ENCODE measurements at places on chromosomes 11 and 22.
A peak's percentile ranks its signal among the peaks of the same experiment; 100 is the strongest.

DNA sequence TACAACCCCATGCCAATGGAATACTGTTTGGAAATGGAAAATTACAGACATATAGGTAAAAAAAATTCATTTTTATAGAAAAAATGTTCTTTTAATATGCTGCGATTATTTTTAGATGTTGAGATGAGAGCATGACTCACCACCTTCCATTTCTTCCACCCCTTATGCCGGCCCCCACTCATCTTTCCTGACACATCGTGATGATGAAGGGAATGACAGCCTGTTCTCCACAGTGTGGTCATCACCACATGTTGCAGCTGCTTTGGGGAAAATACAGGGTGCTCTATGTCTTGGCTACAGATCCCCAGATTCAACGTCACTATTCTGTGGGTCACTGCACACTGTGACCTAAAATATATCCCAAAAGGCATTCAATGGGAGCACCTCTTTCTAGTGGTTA lies 916.2 kb downstream of the METTL15 start:
- DNase-seq, result no peak

DNA sequence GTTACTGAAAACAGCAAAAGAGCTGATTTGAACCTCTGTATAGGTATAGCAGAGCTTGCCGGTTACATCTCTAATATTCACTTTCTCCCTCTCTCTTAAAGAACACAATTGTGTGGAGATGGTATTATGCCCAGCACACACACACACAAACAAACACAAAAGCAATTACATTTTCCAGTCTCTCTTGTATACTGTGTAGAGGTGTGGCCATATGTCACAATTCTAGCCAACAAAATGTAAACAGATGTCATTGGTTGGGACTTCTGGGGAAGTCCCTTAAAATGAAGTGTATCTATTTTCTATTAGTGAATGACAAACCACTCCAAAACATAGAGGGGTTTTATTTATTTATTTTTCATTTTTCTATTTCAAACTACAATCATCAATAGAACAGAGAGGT lies 12.8 kb downstream of the KCTD14 start:
- DNase-seq, result no peak

- no peak for DNase-seq
These were observed 101.1 kb downstream of the HIPK3 start for GRCh38 chr11:33358150-33358831.

DNA sequence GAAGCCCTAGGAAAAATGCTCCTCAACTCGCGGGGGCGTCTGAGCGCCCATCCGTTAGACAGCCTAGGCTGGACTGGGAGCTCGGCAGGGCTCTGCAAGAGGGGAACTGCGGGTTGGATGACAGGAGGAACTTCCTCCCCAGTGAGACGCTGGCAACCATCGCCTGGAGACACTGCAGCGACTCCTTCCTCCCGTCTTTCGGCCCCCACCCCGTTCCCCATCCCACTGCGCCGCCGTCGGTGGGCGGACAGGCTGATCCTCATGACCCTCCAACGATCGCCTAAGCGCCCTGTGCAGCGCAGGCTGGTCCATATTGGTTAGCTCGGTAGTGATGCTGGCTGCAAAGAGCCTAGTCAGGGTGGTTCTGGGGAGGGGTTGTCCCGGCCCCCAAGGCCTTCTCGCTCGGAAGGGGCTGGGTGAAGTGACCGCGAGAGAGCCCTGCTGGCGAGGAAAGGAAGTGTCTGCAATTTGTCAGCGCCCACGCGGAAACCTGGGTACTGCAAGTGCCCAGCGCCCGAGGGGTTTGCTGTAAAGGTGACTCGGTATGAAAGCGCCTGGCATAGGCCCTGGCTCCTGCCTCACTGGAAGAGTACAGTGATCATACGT lies 638 bp downstream of the NRGN start:
- no peak for DNase-seq

- no peak for DNase-seq
These were observed 681.3 kb downstream of the NTM start for GRCh38 chr11:132051704-132052103.

DNA sequence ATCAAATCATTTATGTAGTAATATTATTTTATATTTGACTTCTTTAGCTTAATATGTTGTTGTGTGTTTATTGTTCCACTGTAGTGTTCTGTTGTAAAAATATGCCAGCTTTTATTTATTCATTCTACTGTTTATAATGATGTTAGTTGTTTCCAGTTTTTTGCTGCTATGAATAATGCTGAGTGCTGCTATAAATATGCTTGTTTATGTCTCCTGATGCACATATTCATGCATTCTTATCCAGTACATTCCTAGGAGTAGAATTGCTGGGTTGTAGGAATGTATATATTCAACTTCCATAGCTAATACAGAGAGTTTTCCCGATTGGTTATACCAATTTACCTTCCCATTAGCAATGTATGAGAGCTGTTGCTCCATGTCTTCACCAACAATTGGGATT lies 33.5 kb upstream of the RAB30 start:
- no peak for DNase-seq

- no peak for DNase-seq
These were observed 9.6 kb downstream of the TMEM258 start for GRCh38 chr11:61782841-61783240.

GRCh38 chr11:128482512-128483191 lies 104.7 kb downstream of the ETS1 start:
- DNase-seq, result no peak

DNA sequence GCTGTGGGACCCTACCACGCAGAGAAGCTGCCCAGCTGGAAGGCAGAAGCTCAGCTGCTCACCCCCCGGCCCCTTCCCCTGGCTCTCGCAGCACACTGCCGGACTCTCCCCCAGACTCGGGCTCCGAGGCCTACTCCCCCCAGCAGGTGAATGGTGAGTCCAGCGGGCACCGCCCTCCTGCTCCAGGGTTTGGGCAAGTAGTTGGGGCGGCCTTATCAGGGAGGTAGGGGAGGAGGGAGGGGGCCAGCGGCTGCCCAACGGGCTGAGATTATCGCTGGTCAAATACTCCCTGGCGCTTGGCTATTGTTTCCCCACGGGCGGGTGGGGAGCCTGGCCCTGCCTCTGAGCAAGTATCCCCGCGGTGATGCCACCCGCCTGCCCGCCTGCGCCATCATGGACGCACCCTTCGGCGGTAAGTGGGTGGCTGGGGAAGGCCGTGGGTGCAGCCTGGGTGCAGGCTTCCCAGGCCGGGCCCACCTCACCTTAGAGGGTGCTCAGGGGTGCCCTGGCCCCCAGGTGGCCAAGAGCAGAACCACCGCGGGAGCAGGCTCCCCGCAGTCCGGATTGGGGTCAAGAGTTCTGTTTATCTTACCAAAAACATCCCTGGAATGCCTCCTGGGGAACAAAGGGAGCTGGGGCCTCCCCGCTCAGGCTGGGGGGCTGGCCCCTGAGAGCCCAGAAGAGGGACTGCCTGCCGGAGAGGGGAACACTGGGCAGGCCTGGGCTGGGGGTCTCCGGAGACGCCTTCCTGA lies 16.9 kb downstream of the MYRF start:
- DNase-seq, result no peak

DNA sequence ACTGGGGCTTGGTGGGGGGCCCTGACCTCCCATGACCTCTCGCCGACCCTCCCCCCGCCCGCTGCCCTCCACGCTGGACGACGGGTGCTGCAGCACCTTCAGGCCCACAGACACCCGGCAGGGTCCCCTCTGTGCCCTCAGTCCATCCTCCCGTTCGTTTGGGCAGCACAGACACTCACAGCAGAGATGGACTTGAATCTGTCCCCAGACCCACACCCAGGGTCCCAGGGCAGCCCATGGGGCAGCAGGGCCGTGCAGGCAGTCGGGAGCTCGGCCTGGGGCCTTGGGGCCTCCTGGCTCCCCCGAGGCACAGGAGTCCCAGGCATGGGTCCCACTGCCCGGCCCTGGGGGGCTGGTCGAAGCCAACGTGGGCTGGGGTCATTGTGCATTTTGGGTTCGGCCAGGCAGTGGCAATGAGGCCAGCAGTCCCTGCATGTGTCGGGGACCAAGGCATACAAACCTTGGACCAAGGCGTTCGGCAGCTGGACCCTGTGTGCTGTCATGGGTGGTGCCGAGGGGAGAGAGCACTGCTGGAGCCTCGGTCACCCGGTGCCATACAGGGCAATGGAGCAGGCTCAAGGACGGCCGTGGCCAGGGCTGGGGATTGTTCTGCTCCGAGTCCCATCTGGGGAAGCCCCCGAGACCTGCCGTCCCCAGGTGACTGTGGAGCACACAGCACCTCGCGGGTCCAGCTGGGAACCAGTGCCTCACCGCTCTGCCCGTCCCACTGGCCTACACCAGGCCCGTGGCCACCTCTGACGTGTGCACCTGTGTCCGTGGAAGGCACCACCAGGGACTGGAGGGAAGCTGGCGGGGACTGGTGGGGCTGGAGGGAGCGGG lies 19.3 kb upstream of the BRSK2 start:
- DNase-seq, result no peak

- no peak for DNase-seq
These were observed 335 bp downstream of the ZNF408 start for GRCh38 chr11:46701078-46701654.

DNA sequence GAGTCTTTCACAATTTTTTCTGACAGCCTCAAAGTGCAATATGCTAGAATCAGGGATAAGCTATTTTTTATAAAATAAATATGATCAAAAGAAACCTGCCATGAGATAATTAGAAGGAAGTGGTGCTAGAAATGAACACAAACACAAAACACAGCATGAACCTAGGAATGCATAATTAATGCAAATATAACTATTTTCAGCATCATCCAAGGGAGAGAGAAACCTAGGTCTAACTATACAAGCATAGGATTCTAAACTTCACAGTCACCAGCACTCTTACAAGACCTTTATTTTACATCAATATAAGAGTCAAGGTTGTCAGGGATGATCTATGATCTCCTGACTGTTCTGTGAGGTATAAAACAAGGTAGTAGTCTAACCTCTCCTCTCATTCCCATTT lies 29.2 kb downstream of the TTC28 start:
- DNase-seq, result no peak

DNA sequence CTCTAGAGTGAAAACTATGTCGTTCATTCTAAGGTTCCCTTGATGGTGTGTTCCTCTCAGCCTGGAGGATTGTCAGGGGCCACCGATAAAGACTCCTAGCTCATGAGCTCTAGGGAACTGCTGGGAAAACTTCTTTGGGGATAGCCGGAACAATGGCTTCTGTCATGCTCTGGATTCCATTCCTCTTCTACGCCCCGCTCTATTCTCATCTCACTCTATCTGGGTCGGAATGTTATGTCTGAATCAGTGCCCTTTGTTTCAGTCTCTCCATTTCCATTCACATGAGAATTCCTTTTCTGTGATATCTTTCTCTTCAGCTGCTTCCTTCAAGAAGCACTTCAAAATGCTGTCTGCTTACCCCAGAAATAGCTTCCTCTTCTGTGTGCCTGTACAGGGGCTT lies 16.9 kb upstream of the SLCO2B1 start:
- DNase-seq, result no peak

DNA sequence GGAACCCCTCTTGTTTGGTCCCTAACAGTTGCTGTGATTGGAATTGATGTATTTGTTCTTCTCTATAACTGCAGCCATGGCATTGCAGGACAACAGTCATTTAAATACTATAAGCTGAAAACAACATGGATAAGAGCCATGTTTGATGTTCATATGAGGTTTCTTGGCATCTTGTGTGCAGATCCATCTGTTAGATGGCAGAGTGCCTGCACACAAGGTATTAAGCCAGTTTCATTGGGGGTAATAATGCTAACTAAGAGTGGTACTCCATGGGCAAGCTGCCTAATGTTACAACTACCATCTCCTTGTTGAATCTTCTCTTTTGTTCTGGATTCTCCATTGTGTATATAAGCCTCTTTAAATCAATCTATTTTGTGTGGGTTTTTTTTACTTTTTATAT lies 206.0 kb upstream of the CHORDC1 start:
- no peak for DNase-seq

DNA sequence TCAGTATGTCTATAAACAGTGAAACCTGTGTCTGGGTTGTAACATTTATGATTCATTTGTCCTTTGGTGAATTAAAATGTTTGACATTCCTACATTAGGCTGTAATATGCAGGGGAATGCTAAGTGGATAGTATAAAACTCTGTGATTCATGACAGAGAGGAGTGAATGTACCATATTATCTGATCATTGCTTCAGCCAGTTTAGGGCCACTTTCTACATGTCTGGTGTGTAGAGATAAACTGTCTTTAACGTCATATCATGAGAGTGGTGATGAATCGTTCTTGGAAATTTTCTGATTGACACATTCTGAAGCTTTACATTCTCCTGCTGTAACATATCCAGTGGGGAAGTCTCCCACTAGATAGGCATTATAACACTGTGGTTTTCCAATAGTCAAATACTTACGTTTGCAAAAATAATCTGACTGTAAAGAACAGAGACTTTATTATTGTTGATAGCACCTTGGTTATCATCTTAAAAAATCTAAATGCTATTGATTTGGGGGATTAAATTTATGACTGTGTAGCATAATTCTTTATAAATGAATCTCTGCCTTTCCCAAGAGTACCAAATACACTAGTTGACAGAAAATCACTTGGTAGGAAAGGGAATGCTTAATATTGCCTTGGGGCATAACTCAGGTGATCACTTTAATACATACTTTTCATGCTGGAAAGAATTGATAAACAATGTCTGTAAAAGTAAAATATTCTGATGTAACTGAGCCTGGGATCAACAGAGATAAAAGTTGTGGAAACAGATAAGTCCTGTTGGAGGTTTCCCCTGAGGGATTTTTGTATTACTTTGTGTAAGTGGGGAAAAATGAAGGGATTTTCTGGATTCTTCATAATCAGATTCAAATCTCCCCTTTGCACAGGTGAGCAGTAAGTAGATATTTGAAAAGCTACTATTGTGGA lies 427.9 kb downstream of the JRKL start:
- DNase-seq, result no peak

DNA sequence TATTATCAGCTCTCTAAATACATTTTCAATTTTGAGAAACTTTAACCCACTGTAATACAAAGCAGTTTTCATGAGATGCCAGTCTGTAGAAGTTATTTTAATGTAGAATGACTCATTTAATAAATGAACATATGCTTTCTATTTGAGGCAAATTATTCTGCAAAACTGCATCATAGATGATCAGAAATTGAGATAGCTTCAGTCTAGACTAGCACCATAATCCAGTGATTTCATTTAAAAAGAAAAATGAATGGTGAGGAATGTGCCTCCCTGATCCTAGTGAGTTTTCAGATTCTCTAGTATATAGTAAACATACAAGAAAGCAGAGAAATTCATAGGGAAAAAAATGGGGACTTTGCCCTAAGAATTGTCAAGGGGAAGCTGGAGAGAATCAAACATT lies 66.1 kb downstream of the OR5AK2 start:
- no peak for DNase-seq

- peak; percentile 22 for DNase-seq
These were observed 68.2 kb downstream of the GALNT18 start for GRCh38 chr11:11553573-11553972.

- DNase-seq, result peak; percentile 94
These were observed 84.0 kb downstream of the FAM76B start for GRCh38 chr11:95705485-95706124.

DNA sequence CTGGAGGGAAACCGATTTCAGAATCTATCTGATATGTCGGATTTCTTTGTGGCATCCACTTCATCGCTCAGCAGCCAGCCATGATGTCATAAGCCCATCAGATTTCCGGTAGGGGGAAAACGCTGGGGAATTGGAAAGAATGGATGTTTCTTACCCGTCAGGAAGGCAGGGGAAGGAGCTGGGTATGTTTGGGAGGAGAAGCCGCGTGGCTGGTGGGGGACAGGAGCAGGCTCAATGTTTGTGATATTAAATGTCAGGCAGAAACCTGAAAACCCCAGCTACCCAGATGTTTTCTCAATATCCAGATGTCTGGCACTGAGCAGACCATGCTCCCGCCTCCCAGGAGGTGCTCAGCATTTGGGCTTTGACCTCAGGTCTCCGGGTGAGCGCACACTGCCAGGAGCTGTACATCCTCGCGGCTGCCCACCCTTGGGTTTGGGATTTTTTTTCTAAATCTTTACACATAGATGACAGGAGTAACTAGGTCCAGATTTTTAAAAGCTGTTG lies 67.5 kb downstream of the NFAM1 start:
- peak; percentile 42 for DNase-seq

Data from pons (tissue), 1 donor.